Activated T-cell treated with anti-CD3 and anti-CD28 coated beads, Interleukin-2, amount 50 U/mL, for 24 hours (primary cell): ENCODE measurements at places on chromosomes 3 and 15.

DNA sequence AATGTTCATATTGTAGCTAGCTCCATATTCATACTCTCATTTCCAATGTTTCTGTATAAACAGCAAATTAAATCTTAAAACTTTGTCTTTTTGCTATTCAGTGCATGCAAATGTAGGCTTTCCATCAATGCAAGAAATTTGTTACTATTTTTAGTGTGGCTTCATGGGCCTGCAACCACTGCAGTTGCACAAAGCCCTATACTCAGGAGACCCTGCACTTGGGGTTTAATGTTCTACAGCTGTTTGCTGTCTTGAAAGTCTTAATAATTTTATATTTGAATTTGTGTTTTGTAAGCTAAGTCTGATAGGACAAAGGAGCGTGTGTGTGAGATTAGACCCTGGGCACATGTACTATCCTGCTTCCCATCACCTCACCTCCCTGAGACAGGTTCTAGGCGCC is 9.6 kb downstream of the PYDC2 start:
- no peak for DNase-seq
- no peak overlapping the region for H3K27ac ChIP-seq
- H3K27me3 ChIP-seq, result no peaks in the 10 kb centered on the region
- no peaks in the 10 kb centered on the region for H3K36me3 ChIP-seq

- H3K27me3 ChIP-seq, result no peaks in the 10 kb centered on the region
- no peak for DNase-seq
- peaks cover 9% of the 10 kb centered on the region for H3K36me3 ChIP-seq
- no peak overlapping the region for H3K27ac ChIP-seq
- H3K4me3 ChIP-seq, result no peak overlapping the region
Observed at GRCh38 chr15:51588966-51589365, 33.6 kb downstream of the DMXL2 start.

DNA sequence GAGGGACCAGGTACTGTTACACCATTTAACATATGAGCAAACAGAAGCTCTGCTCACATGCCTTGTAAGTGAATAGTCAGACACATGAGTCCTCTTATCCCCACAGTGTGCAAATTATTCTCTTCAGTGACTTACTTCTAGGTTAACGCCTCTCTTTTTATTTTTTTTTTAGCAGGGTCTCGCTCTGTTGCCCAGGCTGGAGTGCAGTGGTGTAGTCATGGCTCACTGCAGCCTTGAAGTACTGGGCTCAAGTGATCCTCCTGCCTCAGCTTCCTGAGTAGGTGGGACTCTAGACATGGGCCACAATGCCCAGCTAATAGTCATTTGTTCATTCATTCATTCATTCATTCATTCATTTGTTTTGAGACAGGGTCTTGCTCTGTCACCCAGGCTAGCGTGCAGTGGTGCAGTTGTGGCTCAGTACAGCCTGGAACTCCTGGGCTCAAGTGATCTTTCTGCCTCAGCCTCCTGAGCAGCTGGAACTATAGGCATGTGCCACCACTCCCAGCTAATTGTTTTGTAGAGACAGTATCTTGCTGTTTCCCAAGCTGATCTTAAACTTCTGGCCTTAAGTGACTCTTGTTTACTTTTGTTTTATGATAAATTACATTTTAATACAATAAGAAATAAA is 94.7 kb downstream of the LRRC28 start:
- no peaks in the 10 kb centered on the region for H3K27me3 ChIP-seq
- H3K4me1 ChIP-seq, result peaks cover 12% of the 10 kb centered on the region
- DNase-seq, result no peak
- no peak overlapping the region for H3K27ac ChIP-seq
- H3K4me3 ChIP-seq, result no peak overlapping the region
- H3K36me3 ChIP-seq, result peaks cover 5% of the 10 kb centered on the region

- no peak overlapping the region for H3K27ac ChIP-seq
- peaks cover 85% of the 10 kb centered on the region for H3K27me3 ChIP-seq
- peaks cover 39% of the 10 kb centered on the region for H3K4me1 ChIP-seq
- H3K4me3 ChIP-seq, result no peak overlapping the region
Observed at GRCh38 chr3:138948371-138949001, 1.5 kb downstream of the FOXL2NB start.

DNA sequence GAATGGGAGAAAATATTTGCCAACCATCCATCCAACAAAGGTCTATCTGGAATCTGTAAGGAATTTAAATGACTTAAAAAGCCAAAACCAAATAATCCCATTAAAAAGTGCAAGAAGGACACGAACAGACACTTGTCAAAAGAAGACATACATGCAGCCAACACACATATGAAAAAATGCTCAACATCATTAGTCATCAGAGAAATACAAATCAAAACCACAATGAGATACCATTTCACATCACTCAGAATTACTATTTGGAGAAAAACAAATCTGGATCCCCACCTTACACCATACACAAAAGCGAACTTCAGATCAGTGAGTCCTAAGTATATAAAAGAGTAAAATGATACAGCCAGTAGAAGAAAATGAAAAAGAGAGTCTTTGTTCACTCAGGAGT is 58.6 kb upstream of the MNS1 start:
- no peak for DNase-seq
- H3K36me3 ChIP-seq, result no peaks in the 10 kb centered on the region
- H3K4me1 ChIP-seq, result no peaks in the 10 kb centered on the region
- no peak overlapping the region for H3K27ac ChIP-seq
- H3K4me3 ChIP-seq, result no peak overlapping the region
- peaks cover 15% of the 10 kb centered on the region for H3K27me3 ChIP-seq

- peaks cover 10% of the 10 kb centered on the region for H3K4me1 ChIP-seq
- DNase-seq, result no peak
- H3K4me3 ChIP-seq, result no peak overlapping the region
- H3K36me3 ChIP-seq, result no peaks in the 10 kb centered on the region
Observed at GRCh38 chr15:39130556-39131379, 450.1 kb upstream of the THBS1 start.

DNA sequence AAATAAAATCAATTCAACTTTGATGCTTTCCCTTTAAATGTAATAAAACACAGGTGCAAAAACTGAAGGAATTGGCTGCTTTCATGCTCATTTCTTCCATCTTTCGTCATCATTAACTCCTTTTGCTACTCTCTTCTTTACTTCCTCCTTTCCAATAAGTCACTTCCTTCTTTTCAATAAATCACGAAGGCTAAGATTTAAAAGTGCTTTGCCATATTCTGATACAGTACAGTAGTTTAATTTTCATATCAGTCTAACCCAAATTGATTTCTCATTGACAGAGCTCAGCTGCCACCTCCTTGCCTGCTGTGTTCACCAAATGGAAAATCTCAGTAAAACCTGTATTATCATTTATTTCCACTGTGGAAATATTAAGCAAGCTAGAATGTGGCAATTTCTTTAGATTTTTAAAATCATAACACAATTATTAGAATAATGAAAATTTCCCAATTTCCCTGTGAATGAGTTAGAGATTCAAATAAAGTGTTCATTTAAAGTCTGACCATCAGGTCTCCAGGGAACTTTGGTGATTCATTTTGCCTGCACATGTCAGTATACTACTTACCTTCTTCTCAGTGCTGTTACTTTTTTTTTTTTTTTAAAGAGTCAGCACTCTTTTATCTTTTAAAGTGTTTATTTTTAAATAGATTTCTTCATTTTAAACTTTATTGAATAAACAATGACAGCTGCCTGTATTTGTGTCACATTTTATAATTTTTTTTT is 41.6 kb downstream of the NANOGP8 start:
- H3K27ac ChIP-seq, result peak overlapping the region; percentile 74
- no peak overlapping the region for H3K4me3 ChIP-seq
- no peak for DNase-seq

DNA sequence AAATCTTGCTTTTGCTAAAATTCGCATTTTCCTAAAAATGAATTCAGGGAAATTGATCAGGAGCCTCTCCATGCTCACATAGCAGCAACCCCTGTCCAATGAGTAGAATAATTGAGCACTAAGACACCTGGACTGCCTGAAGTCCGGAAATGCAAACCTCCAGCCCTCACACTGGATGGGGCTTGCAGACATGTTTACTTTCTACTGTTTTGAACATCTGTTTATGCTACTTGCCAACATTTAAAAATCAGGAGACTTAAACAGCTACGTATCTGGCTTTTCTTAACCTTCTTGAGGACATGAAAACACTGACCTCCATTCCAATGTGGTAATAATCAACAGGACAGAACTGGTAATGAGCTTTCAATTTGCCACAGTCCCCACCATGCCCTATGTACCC is 184.4 kb downstream of the SHOX2 start:
- H3K27ac ChIP-seq, result no peak overlapping the region
- no peaks in the 10 kb centered on the region for H3K27me3 ChIP-seq
- no peaks in the 10 kb centered on the region for H3K36me3 ChIP-seq
- no peak for DNase-seq
- no peaks in the 10 kb centered on the region for H3K4me1 ChIP-seq
- H3K4me3 ChIP-seq, result no peak overlapping the region

DNA sequence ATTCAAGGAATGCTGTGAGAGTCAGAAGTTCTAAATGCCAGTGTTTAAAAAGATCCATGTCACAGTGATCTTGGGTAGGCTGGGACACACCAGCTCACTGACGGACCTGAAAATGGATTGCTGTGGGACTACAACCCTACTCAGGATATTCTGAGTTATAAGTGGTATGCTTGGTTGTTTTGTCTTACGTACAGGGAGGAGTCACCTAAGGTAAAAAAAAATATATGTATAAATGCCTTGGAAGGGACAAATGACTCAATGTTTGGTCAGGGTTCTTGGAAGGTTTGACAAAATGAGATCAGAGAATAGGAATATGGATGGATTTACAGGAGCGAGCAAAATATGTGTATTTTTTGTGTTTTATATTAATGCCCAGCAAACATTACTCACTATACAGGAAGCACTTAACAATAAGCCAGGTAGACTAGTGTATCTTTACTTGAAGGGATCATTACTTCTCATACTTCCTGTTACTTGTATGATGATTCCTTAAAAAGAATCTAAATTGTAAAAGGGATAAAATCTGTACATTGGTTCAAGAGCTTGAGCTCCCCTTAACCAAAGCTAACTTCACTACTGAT is 767.3 kb downstream of the GBE1 start:
- no peaks in the 10 kb centered on the region for H3K27me3 ChIP-seq
- H3K4me3 ChIP-seq, result no peak overlapping the region
- no peaks in the 10 kb centered on the region for H3K4me1 ChIP-seq
- DNase-seq, result no peak
- H3K27ac ChIP-seq, result no peak overlapping the region

DNA sequence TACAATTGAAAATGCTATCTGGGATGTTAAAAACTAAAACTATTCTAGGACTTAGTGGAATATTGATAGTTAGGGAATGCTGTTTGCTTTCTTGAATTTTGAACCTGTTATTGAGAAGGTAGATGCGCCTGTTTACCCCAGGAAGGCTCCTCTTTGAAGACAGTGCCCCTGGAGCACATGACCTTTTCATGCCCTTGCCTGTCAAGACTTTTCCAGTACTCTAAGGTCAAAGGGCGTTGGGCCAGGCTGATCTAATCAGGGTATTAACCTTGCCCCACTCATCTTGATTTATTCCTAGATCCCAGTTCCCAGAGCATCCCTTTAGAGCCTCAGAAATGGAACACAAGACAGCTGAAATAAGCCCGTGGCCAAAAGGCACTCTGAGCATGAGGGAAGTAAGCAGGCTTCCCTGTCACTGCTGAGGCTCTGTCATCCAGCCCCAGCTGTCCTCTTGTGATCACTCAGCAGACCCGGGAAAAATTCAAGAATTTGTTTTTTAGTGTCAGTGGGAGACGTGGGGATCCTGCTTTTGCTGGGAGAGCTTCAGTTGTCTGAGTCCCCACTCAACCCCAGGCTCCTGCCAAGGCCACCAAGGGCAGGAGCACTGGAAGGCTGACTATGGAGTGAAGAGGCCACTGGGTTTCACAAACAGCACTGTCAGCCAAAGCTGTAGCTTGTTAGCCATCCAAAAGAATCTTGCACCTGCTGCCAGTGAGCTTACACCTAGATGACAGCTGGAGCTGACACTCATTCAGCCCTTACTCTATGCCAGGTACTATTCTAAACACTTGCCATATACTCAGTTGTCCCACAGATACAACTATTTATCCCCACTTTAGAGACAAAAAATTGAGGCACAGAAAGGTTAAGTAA is 169.0 kb downstream of the PGPEP1L start:
- H3K27ac ChIP-seq, result no peak overlapping the region
- no peak overlapping the region for H3K4me3 ChIP-seq
- DNase-seq, result no peak
- H3K27me3 ChIP-seq, result no peaks in the 10 kb centered on the region
- peaks cover 24% of the 10 kb centered on the region for H3K36me3 ChIP-seq

GRCh38 chr3:72346526-72346926 is 501.7 kb downstream of the SHQ1 start:
- H3K27me3 ChIP-seq, result no peaks in the 10 kb centered on the region
- H3K4me1 ChIP-seq, result peaks cover 65% of the 10 kb centered on the region
- no peaks in the 10 kb centered on the region for H3K36me3 ChIP-seq
- no peak overlapping the region for H3K27ac ChIP-seq

DNA sequence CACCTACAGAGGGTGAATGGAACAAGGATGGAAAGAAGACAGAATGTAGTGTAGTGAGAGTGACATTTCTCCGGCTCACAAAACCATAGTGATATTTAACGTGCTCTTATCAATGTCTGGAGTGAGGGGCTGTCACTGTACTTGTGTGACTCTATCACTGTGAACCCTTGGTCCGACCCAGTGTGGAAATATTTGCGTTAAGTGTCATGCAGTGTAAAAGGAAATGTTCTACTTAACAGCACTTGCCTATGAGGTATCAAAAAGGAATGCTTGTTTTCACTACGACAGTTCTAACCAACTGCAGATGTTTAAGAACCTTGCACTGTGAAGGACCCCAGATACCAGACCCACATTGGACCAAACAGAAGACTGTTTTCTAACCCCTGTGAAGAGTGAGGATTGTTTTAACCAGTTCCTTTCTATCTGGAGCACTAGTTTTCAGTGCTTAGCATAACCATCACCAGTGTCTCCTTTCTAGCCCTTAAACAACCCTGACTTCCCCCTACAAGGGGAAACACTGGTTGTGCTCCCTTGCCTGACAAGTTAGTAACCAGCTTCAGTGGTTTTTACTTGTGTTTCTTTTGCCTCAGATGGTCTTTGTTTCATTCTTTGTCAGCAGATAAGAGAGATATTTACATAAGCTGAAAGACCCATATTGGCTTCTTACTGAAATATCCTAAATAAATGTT is 144.7 kb upstream of the ABHD17C start:
- no peak for DNase-seq
- H3K27ac ChIP-seq, result no peak overlapping the region
- no peaks in the 10 kb centered on the region for H3K36me3 ChIP-seq
- H3K4me1 ChIP-seq, result no peaks in the 10 kb centered on the region
- H3K27me3 ChIP-seq, result peaks cover 43% of the 10 kb centered on the region

GRCh38 chr3:186185194-186185787 is 76.4 kb upstream of the ETV5 start:
- H3K4me1 ChIP-seq, result peaks cover 14% of the 10 kb centered on the region
- no peaks in the 10 kb centered on the region for H3K27me3 ChIP-seq
- no peak for DNase-seq
- no peak overlapping the region for H3K4me3 ChIP-seq
- H3K27ac ChIP-seq, result peak overlapping the region; percentile 20
